Kidney (tissue), 22 donors: ENCODE measurements at places on chromosomes 13 and 19. TPM values are rescaled to one million over a fixed set of nuclear protein-coding genes. Genes with fewer than 3 reads are reported as not detected.

Gene DAND5
- not detected for polyA plus RNA-seq

Gene SLC10A2
- polyA plus RNA-seq: 4.5 TPM

DNA sequence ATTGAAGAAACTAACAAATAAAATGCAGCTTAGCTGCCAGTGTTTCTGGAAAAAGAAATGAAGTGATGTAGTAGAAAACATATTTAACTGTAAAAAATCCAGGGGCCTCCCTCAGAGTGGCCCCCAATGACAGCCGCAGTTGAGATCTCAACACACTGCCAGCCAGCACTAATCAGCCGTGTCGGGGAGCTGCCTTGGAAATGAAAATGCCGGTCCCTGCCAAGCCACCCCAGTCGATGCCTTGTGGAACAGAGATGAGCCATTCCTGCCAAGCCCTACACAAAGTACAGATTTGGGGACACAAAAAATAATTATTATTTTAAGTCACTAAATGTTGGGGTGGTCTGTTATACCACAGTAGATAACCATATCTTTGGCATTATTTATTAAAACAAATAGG lies 1342.4 kb downstream of the EFNB2 start:
- DNase-seq: no peak
- H3K27me3 ChIP-seq: no peaks in the 10 kb centered on the region
- no peaks in the 10 kb centered on the region for H3K4me1 ChIP-seq
- no peaks in the 10 kb centered on the region for H3K36me3 ChIP-seq

- H3K4me3 ChIP-seq: no peak overlapping the region
- H3K27ac ChIP-seq: no peak overlapping the region
- no peaks in the 10 kb centered on the region for H3K27me3 ChIP-seq
- H3K4me1 ChIP-seq: peaks cover 3% of the 10 kb centered on the region
- H3K36me3 ChIP-seq: no peaks in the 10 kb centered on the region
Observed at GRCh38 chr13:50684366-50684765, 159.1 kb downstream of the DLEU7 start.

DNA sequence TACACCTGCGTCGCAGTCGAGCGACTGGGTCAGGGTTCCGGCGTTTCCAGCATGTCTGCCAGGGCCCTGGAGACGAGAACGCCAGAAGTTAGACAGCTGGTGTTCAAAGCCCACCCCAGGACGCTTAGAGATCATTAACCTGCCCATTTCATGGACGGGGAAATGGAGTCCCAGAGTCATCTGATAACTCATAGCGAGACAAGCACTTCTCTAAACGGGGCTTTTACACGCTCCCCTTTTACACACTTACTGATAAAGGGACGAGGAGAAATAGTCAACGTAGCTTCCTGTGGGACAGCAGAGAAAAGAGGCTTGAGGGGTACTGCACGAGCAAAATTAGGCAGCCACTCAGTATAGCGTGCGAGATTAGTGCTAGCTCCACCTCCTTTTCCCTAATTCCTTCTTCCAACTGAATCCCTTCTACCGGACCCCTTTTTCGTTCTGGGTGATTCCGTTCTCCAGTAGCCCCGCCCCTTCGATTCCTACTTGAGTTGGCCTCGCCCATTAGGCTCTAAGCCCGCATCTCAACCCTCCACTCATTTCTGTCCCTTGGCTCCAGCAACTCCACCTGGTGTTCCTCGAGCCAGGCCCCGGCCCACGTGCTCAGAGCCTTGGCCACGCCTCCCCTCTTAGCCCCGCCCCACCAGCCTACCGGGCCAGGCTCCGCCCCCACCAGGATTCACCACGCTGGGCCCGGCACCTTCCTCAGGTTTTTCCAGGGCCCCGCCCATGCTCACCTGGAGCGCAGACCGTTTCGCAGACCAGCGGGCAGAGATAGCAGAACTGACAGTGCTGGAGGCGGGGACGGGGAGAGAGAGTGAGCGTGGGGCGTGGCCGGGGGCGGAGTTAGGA lies 3.7 kb downstream of the HRC start:
- no peaks in the 10 kb centered on the region for H3K27me3 ChIP-seq
- DNase-seq: peak; percentile 92
- no peaks in the 10 kb centered on the region for H3K36me3 ChIP-seq
- H3K4me1 ChIP-seq: no peaks in the 10 kb centered on the region
- peak overlapping the region; percentile 83 for H3K27ac ChIP-seq
- H3K4me3 ChIP-seq: no peak overlapping the region

DNA sequence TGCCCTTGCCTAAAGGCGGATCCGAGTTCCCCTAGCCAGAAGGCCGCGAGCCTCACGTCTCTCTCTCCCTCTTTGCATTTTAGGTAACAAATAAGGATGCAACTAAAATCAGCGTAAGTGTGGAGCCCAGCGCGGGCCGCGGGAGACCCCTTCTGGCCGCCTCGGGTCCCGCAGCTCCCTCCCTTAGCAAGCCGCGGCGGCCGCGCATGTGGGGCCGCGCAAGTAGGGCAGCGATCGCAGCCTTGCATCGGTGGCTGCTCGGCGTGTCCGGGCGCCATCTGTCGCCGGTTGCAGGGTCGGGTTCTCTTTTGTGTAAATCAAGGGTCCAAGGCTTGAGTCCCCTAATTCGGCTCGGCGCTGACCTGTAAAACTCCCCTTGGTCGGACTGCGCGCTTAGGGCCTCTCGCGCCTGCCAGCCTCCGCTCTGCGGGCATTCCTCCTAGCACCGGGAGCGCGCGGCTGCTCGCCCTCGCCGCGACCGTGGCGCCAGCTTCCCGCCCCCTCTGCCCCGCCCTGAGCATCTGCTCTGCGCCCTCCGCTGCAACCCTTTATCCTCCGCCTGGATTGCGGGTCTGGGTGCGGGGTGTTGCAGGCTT lies 2.7 kb downstream of the VSTM2B start:
- no peak overlapping the region for H3K4me3 ChIP-seq
- H3K27ac ChIP-seq: no peak overlapping the region
- DNase-seq: peak; percentile 83
- peaks cover 34% of the 10 kb centered on the region for H3K27me3 ChIP-seq

GRCh38 chr13:85013006-85013405 lies 786.2 kb downstream of the SLITRK6 start:
- no peak overlapping the region for H3K27ac ChIP-seq
- H3K4me1 ChIP-seq: no peaks in the 10 kb centered on the region
- H3K27me3 ChIP-seq: no peaks in the 10 kb centered on the region
- no peak overlapping the region for H3K4me3 ChIP-seq
- no peak for DNase-seq
- no peaks in the 10 kb centered on the region for H3K36me3 ChIP-seq

DNA sequence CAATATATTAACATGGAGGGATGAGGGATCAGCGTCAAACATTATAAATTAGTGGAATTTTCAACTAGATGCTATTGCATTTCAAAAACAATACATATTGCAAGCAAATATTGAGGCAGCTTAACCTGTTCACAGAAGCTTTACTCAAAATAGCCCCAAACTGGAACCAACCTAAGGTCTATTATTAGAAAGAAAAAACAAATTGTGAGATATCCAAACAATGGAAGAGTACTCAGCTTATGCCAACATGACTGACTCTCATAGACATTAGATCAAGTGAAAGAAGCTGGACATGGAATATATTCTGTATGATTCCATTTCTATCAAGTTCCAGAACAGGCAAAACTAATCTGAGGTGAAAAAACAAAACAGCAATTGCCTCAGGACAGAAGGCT lies 27.6 kb upstream of the NEK3 start:
- no peak for DNase-seq
- no peaks in the 10 kb centered on the region for H3K4me1 ChIP-seq
- H3K27me3 ChIP-seq: no peaks in the 10 kb centered on the region
- H3K27ac ChIP-seq: no peak overlapping the region

DNA sequence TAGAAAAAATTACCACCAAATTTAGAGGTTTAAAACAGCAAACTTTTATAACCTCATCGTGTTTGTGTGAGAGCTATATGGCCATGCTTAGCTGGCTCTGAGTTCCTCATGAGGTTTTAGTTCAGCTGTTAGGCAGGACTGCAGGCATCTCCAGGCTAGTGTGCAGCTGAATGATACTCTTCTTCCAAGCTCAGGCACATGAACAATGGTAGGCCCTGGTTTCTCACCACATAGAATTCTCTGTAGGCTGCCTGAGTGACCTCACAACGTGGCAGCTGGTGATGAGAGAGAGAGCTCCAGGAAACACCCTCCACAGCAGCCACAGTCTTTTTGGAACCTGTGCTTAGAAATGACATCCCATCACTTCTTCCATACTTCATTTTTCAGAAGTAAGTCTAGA lies 540.6 kb upstream of the MIR17HG start:
- no peak overlapping the region for H3K4me3 ChIP-seq
- no peak for DNase-seq
- H3K27me3 ChIP-seq: no peaks in the 10 kb centered on the region
- H3K4me1 ChIP-seq: no peaks in the 10 kb centered on the region
- H3K36me3 ChIP-seq: no peaks in the 10 kb centered on the region

Gene DIRAS1
- polyA plus RNA-seq: 7.6 TPM

DNA sequence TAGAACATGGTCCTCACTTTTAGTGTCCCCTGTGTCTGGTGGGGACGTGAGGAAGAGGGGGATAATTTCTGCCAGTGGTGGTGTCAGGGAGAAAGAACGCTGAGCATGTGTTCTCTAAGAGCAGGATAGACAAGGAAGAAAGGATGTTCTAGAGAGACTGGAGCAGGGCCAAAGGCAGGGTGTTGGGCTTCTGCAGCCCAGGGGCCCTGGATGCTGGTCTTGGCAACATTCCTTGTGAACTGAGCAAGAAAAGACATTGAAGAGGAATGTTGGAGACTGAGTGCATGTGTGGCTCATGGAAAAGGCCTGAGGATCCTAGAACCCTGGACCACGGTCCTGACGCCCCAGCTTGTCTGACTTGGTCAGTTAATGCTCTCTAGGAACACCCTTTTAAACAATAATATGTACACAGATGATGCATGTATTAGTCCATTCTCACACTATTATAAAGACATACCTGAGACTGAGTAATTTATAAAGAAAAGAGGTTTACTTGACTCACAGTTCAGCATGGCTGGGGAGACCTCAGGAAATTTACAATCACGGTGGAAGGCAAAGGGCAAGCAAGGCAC lies 33.6 kb upstream of the SLC10A2 start:
- no peaks in the 10 kb centered on the region for H3K4me1 ChIP-seq
- H3K4me3 ChIP-seq: no peak overlapping the region
- H3K27me3 ChIP-seq: no peaks in the 10 kb centered on the region
- no peak overlapping the region for H3K27ac ChIP-seq

Gene MBD3L2
- not detected for polyA plus RNA-seq

Gene ZNF649
- 4.9 TPM for polyA plus RNA-seq

DNA sequence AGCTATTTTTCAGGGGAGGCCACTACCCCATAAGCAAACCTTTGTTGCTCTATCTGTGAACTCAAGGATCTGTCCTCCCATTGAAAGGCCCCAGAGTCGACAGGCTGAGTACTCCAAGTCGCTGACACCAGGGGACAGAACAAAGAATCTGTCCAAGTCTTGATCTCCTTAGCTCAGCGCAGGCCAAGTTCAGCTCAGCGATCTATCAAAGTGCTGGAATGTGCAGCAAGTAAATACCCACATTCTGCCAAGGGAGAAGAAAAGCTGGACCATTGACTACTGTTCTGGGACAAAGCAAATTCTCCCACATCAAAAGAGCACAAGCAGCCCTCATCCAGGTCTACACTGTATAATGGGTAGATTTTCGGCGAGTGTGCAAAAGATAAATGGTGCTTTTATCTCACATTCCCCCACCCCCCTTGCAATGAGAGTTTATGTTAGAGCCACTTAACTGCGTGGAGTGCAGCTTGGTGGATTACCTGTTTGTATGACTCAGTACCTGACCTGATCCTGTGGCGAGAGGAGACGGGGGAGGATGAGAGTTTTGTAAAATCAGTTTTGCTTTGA lies 391.7 kb upstream of the SGCG start:
- DNase-seq: no peak
- H3K27me3 ChIP-seq: no peaks in the 10 kb centered on the region
- no peak overlapping the region for H3K27ac ChIP-seq
- H3K36me3 ChIP-seq: no peaks in the 10 kb centered on the region
- no peaks in the 10 kb centered on the region for H3K4me1 ChIP-seq

Gene KANK3
- 15.0 TPM for polyA plus RNA-seq
